ENCODE measurements at places on chromosomes 11 and 22.

GRCh38 chr22:44738347-44738715 lies 14.0 kb upstream of the ARHGAP8 start:
- no peak for DNase-seq

GRCh38 chr11:119192111-119192510 lies 6.8 kb downstream of the NHERF4 start:
- DNase-seq, result no peak

- DNase-seq, result no peak
Measured at GRCh38 chr11:95566211-95566610, 223.4 kb downstream of the FAM76B start.

DNA sequence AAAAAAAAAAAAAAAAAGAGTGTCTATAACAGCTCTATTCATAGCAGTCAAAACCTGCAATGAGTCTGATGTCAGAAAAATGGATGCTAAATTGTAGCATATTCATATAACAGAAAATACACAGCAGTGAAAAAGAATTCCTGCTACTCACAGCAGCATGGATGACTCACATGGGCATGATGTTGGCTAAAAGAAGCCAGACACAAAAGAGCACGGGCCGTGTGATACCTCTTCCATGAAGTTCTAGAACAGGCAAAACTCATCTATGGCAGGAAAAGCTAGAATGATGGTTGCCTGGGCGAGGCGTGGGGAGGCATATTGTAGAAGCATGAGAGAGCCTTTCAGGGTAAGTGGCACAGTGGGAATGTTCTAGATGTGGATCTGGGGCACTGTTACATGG lies 18.9 kb downstream of the PLAAT3 start:
- DNase-seq, result no peak

DNA sequence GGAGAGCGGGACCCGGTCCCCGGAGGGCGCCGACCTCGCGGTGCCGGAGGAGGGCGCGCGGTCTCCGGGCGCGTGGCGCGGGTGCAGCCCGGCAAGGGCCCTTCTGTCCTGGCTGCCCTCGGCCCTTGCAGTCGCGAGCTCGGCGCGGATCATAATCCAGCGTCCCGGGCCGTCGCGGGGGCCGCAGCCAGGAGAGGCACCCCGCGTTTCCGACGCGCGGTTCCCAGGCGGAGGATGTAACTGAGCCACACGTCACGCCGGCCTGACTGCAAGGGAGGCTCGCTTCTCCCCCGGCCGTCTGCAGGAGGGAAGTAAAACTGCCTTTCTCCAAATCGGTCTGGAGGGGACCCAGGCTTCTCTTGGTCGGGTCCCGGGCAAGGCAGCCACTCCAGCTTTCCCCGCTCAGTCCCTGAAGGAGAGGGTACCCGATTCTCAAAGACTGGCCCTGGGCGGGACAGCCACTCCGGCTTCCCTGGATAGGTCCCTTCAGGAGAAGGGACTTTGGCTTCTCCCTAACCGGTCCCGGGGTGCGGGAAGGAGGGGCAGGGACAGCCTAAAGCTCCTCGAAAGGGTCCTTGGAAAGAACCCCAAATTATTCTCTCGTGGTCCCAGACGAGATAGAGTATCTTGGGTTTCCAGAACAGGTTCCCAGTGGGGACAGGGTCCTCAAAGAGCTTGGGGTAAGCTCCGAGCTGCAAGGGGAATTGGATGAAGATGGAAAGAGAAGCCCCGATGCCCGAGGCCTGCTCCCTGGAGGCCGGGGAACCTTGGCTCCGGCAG lies 836 bp downstream of the SPON1 start:
- peak; percentile 46 for DNase-seq

DNA sequence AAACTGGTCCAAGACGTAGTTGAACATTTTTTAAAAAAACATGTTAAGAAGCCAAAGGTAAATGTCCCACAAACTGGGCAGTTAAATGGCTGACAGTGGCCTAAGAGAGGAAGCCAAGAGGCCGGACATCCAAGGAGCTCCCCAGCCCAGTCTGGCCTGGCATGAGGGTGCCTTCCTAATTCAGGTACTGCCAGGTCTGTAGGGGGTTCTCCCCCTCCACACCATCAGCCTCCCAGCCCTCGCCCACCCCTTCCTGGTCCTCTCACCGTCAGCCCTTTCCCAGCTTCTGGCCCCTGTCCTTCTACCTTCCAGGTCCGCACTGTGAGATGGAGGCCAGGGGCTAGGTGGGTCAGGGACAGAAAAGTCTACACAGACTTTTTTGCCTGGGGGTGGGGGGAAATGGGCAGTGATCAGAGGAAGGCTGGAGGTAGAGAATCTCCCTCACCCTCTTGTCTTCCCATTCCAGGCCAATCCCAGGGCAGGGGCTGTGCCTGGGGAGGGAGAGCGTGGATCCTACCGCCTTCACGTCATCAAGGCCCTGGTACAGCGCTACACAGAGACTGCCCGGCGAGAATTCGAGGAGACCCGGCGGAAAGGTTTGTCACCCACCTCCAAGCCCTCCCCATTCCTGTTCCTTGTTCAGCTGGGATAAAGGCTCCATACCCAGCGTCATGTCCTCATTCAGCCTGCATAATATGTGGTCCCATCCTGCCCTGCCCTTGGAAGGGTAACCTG lies 6.0 kb downstream of the ART5 start:
- no peak for DNase-seq

DNA sequence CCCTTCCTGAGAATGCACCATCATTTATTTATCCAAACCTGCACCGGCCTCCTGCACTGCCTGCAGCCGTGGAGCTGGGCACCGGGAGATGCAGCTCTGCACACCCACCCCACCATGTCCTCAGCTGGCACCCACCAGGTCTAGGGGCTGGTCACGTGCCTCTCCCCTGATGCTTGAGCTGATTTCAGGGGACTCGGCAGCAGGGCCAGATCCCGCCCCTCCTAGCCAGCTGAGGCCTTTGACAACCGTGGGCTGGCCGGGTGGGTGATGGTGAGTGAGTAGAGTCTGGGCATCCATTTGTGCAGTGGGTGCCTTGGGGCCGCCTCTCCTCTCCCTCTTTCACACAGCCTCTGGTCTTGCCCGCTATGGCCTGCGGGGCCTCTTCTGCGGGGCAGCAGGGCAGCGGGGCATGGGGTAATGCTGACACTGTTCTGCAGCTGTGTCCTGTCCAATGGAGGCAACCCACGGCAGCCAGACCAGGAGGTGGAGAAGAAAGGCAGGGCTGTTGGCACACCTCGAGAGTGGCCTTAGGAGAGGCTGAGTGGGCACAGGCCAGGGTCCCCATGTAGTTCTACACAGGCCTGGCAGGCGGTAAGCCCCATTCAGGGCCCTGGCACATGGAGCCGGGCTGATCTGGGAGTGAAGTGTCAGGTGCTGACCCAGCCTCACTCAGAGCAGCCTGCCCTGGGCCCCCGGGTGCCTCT lies 38.5 kb upstream of the PRODH start:
- no peak for DNase-seq

GRCh38 chr11:2762451-2762850 lies 62.7 kb upstream of the KCNQ1OT1 start:
- no peak for DNase-seq

DNA sequence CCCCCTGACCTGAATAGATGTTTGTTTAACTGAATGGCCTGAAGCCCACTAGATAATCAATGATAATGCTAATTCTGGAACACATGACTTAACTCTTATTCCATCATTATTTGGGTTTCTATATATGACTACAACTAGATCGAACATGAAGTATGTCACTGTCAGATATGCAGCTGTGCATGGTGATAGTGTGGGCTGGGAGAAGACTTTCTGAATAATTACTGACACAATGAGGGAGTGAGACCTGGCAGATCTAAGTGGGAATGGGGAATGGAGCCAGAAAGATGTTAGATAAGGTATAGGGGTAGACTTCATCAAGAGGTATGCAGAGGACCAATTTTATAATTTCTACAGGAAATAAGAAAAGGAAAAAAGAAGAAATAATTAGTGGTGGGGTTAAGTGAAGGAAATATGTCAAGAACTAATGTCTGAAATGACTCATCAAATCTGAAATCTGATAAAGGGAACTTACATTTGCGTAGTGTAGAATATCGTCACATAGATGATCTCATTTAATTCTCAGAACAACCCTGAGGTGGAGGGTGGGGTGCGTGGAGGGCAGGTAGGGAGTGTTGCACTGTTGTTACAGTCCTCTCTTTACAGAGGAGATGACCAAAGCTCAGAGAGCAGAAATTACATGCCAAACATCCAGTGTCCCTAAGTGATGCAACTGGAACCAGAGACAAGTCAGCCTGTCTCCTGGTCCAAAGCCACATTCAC lies 68.2 kb upstream of the EED start:
- no peak for DNase-seq

GRCh38 chr22:39519681-39520225 lies 609 bp upstream of the ATF4 start:
- DNase-seq, result peak; percentile 95

DNA sequence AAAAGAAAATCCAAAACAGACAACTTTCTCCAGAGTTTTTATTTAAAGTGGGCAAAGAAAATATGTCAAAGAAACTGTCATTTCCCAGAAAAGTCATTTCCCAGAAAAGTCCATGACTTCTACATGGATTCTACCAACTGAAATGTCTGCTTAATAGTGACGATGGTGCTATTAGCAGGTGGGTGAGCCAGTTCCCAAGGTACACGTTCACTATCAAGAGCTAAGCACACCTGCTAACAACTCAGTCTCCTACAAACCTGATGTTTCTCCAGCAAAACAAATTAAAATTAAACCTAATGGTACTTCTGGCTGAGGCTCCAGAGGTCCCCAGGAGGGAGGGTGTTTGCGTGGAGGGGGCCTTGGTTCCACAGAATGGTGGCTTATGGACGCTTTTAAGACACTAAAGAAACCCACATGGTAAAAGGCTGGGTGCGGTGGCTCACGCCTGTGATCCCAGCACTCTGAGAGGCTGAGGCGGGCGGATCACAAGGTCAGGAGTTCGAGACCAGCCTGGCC lies 26.8 kb downstream of the POU2AF1 start:
- DNase-seq, result no peak
